AG09309 (cell line): ENCODE measurements at places on chromosomes 12 and 14.

GRCh38 chr12:77834618-77835017, 3.9 kb downstream of the NAV3 start:
- DNase-seq: no peak

- DNase-seq: no peak
These were observed 1.5 kb upstream of the MLF2 start for GRCh38 chr12:6754411-6754810.

GRCh38 chr14:97916100-97916499, 1118.9 kb downstream of the VRK1 start:
- DNase-seq: no peak

DNA sequence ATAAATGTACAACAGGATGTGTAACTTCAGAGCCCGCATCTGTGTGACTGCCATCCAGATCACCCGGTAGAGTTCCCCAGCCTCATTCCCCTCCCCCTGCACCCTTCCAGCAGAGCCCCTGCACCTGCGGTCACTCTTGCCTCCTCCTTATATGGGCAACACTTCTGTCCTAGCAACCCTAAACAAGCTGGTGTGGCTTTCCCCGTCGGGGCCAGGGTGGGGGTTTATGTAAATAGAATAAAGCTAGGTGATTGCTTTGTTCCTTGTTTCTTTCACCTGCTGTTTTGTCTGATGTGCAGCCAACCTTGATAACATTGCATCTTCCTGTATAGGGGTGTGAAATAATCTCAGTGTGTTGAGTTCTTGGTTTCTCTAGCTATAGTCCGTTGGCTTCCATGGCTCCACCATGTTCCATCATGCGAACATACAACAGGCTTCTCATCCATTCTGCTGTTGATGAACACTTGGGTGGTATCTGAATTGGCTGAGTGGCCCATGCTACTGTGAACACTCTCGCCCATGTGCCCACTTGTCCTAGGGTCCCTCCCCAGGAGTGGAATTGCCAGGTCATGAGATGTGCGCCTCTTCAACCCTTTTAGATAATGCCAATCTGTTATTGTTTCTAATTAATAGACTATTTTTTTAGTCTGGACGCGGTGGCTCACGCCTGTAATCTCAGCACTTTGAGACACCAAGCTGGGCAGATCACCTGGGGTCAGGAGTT, 102.2 kb downstream of the KIF26A start:
- DNase-seq: no peak

GRCh38 chr12:57772429-57773322, at the start of gene EEF1AKMT3:
Gene EEF1AKMT3 (plus strand): TSS chr12:57772614. CDS start chr12:57772725, 111 bp downstream.
- no peak for DNase-seq

GRCh38 chr12:117047810-117048584, 51.2 kb downstream of the TESC start:
- no peak for DNase-seq

- DNase-seq: no peak
These were observed 410.8 kb upstream of the PDE3A start for GRCh38 chr12:19957308-19958125.

GRCh38 chr14:77180726-77181602, 634 bp upstream of the TMEM63C start:
- DNase-seq: no peak

GRCh38 chr14:103179094-103179493, 55.8 kb downstream of the TNFAIP2 start:
- no peak for DNase-seq

GRCh38 chr14:101480747-101481530, 80.4 kb upstream of the DIO3 start:
- DNase-seq: peak; percentile 33

GRCh38 chr12:13609894-13610679, 371.3 kb downstream of the GRIN2B start:
- DNase-seq: no peak

DNA sequence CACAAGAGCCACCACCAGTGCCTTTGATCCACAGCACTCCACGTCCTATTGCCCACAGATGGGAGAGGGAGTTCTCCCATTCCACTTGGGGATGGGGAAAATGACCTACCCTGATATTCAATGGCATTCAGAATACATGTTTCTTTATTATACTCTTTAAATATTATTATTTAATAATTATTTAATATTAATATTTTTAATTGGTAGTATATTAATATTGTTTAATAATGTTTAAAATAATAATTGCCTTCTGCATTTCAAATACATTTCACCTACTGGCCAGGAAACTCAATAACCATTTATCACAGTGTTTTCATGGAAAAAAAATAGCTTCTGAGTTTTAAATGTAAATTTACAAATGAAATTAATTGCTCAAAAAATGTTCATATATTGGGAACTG, 127.4 kb upstream of the G2E3 start:
- DNase-seq: no peak

- DNase-seq: peak; percentile 98
These were observed 125.3 kb upstream of the HIF1A start for GRCh38 chr14:61569812-61570548.

DNA sequence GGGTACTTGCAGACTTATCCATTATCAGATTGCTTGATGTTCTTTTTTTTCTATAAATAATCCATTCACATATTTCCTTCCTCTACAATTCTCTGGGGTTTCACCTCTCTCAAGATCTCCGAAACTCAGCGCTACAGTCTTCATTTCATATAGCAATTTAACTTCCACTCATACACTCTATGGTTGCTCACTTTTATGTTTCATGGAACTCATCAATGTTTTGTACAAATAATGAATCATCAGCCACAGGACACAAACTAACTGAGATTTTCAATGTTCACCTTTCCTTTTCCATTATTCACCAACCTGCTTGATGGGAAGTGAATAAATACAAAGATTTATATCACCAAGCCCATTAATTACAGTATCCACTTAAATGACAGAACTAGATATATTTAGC, 534.7 kb downstream of the LRFN5 start:
- DNase-seq: no peak

DNA sequence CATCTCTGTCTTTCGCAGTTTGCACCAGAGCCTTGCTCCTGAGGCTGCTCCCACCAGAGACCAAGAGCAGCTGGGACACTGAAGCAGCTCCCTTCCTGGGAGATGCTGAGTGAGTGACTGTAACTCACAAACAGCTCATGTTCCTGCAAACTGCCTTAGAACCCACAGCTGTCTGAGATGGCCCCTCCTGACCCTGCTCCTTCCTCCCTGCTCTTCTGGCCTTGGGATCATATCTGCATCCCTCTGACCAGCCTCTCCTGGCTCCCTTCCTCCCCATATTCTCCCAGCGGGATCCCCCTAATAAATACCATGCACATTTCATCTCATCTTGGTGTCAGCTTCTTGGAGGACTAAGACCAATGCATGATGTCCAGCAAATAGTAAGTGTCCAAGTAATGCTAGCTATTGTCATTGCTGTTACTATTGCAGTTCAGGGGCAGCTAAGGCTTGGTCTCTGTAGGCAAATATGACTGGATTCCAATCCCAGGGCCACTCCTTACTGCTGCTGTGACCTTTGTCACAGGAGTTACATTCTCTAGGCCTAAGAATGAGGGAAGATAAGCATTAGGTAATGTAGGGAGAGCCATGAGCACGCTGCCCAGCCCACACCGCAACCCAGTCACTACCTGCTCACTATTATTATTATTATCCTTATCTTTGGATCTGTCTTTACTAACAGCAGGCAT, 47.9 kb downstream of the SYNE3 start:
- DNase-seq: no peak

- no peak for DNase-seq
These were observed 284.7 kb downstream of the NUAK1 start for GRCh38 chr12:105854071-105854470.

DNA sequence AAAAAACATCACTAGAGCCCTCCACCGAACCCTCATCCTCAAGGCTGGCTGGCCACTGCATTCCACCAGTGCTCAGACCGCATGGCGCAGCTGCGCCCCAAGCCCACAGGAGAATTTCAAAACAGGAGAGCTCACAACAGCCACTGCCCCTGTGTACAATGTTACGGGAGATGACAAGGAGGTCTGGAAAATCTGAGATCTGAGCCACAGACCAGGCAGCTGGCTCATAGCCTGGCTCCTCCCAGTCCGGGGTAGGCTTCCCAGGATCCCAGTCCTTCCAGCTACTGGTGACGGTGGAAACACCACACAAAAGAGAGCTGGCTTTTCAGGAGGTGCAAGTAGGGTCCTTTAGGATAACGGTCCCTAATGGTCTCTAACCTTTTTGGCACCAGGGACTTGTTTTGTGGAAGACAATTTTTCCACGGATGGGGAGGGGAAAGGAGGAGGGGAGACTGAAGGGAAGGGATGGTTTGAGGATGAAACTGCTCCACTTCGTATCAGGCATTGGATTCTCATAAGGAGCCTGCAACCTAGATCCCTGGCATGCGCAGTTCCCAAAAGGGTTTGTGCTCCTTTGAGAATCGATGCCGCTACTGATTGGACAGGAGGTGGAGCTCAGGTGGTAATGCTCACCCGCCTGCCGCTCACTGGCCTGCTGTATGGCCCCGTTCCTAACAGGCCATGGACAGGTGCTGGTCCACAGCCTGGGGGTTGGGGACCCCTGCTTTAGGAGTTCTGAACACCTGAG, 23.0 kb upstream of the NRDE2 start:
- DNase-seq: no peak

- DNase-seq: no peak
These were observed 14.8 kb downstream of the DDX54 start for GRCh38 chr12:113170457-113170856.

DNA sequence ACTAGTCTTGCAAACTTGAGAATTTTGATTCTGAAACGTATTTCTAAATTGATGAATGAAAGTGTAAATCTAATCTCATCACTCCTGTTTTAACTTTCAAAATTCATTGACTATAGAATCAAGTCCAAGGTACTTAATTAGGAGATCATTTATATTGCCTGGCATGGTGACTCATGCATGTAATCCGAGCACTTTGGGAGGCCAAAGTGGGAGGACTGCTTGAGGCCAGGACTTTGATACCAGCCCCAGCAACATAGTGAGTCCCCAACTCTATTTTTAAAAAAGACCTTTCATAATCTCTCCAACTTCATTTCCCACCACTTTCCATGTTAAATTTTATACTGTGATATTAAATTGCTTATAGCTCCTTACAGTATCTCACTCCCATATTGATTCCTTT, 3.0 kb upstream of the MIPOL1 start:
- no peak for DNase-seq

DNA sequence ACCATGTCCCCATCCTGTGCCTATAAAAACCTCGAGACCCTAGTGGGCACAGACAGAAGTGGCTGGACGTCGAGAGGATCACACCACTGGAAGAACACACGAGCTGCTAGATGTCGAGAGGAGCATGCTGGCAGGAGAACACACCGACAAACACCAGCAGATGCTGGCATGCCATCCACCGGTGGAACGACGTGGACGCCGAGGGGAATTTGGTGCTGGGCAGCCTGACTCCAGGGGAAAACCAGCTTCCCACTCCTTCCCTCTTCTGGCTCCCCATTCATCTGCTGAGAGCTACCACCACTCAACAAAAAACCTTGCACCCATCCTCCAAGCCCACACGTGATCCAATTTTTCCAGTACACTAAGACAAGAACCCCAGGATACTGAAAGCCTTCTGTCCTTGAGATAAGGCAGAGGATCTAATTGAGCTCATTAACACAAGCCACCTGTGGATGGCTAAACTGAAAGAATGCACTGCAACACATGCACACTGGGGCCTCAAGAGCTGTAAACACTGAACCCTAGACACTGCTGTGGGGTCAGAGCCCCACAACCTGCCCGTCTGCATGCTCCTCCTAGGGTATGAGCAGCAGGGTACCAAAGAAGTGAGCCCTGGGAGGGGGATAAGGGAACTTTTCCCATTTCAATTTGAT, 9.5 kb downstream of the RNASE6 start:
- DNase-seq: no peak

- DNase-seq: peak; percentile 85
These were observed 2.9 kb upstream of the CMAS start for GRCh38 chr12:22042976-22043669.

DNA sequence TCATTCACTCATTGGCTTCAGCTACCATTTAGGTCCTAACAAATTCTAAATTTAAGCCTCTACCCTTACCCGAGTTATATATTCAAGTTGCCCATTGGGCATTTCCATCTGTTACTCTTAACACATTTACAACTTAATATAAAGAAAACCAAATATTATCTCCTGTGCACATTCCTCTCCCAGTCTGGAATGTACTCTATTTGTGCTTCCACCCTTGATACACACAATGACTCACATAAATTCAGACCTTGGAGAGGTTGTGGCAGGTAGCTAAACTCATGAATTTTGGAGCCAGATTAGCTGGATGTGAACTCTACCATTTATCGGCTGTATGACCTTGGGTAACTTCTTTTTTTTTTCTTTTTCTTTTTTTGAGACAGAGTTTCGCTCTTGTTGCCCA, 51.1 kb downstream of the BRMS1L start:
- DNase-seq: no peak

GRCh38 chr14:23405516-23406025, 2.5 kb downstream of the MYH6 start:
- DNase-seq: no peak

GRCh38 chr14:93115069-93115820, 480 bp downstream of the ITPK1 start:
- no peak for DNase-seq

- DNase-seq: no peak
These were observed 132.7 kb upstream of the DYRK2 start for GRCh38 chr12:67515679-67516340.

- no peak for DNase-seq
These were observed 42.3 kb upstream of the GLIPR1 start for GRCh38 chr12:75438059-75438754.

- no peak for DNase-seq
These were observed 7.7 kb downstream of the ZNF605 start for GRCh38 chr12:132948146-132949066.

DNA sequence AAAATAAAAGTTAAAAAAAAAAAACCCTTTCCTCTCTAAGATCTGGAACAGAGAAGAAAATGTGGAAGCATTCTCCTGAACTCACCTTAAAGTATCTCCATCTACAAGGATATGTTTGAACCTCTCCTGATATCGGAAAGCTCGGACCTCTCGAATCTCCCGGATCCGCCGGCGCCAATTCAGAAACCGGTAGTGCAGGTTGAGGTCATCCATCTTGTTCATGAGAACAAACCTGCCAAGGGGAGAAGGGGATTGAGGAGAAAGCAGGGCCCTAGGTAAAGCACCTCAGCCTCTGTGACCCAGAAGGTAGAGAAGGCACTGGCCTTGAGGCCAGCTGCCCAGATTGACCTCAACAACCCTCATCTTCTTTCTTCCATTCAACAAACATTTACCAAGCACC, 2.2 kb downstream of the SPRYD3 start:
- DNase-seq: no peak

DNA sequence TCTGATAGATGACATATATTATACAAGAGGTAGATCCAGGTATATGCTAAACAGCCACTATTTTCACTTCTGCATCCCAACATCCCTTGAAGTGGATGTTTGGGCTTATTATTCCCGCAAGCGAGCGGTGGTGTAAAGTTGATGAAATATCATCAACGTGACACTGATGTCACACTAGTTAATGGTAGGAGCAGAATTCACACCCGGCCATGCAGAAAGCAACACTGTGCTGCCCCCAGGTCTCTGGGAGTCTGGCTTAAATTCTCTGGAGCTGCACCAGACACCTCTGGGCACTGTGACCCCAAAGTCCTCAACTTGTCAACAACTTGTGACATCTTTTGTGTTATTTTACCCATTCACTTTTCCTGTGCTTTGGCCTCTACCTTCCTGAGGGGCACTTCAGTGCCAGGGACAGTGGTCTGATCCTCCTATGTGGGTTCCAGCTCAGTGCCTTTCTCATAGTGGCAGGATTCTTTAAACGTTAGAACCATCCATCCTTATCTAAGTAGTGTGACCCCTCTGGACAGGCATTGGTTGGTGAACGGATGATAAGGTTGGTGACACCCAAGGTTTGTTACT, 952 bp downstream of the DRAM1 start:
- no peak for DNase-seq
